Cortex of kidney (tissue), 1 donor: ENCODE measurements at places on chromosomes 11 and 22.

- DNase-seq = no peak
These were observed 16.4 kb downstream of the CDKN1C start for GRCh38 chr11:2869134-2869526.

DNA sequence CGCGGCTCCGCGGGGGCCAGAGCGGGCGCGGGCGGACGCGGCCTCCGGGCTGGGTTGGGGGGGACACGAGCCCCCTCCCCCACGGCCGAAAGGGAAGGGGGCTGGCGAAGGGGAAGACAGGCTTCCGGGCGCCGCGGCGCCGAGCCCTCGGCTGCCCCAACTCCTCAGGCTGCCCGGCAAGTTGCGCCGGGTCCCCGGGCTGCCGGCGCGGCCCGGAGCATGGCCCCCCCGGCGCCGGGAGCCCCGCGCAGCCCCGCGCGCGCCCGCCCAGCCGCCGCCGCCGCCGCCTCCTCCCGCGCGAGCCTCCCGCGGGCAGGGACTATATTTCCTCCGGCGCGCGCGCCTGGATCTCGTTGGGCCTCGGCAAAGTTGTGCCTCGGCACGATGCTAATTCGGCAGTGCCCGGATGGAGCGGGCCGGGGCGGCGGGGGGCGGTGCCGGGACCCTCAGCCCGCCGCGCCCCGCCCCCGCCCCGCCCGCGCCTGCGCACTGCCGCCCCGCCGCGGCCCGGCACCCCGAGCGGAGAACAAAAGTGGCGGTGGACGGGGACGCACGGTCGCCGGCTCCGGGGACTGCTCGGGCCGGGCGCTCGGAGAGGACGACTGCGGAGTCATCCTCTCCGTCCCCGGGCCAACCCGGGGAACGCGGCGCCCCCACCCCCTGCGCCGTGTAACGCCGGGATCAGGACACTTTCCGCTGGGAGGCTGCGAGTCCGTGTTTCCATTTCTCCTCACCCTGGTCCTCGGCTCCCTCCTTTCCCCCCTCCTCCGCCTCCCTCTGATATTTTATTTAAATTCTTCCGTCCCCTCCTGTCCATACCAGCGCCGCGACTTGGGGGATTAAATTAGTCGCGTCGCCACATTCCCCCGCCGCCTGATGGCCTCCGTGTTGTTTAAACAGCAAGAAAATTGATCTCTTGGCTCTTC lies at the start of gene PHF21B:
Gene PHF21B, minus strand, starts transcription at position 400 of the 926 bp plus-strand sequence. CDS start 456 bp downstream, outside the sequence.
- no peak for DNase-seq

DNA sequence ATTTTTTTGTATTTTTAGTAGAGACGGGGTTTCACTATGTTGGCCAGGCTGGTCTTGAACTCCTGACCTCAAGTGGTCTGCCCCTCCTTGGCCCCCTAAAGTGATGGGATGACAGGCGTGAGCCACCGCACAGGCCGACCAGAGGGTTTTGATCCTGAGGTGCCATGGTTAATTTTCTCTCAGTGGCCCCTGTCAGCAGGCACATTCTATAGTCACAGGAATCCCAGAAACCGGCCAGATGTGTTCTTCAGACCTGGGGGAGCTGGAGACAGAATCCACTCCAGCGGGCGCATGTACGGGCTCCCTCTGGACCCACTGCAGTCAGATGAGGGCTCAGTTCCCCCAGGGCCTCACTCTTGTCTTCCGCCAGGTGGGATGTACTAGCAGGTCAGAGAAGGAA lies 17.0 kb downstream of the IGLL1 start:
- no peak for DNase-seq

GRCh38 chr11:118240999-118241763 lies 11.0 kb downstream of the MPZL3 start:
- DNase-seq = no peak

- DNase-seq = no peak
These were observed 16.9 kb downstream of the LDHAL6A start for GRCh38 chr11:18472587-18472986.

- DNase-seq = no peak
These were observed 27.8 kb upstream of the GRAMD4 start for GRCh38 chr22:46592390-46592872.

- DNase-seq = no peak
These were observed 651.3 kb upstream of the KIRREL3 start for GRCh38 chr11:127651888-127652221.

DNA sequence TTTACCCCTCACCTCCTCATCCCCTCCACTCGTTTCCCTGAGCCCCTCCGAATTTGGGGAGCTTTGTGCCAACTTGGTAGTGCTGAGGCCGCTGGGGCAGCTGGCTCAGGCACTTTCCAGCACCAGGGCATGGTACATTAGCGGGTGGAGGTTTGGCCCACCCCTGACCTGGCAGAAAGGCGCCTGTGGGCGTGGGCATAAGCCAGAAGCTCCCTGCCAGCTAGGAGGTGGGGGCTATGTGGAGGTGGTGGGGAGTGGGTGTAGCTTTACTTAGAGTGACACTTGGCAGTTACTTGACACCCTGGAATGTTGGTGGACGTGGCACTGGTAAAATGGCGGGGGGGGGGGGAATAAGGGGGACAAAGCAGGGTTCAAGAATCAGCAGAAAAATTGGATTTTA lies 10.3 kb upstream of the IGF2 start:
- no peak for DNase-seq

- no peak for DNase-seq
These were observed 1.4 kb upstream of the OR52W1 start for GRCh38 chr11:6197466-6198200.

- DNase-seq = no peak
These were observed 66.8 kb downstream of the DEPDC5 start for GRCh38 chr22:31820655-31821054.

GRCh38 chr11:96315476-96315875 lies 27.5 kb downstream of the MAML2 start:
- no peak for DNase-seq

DNA sequence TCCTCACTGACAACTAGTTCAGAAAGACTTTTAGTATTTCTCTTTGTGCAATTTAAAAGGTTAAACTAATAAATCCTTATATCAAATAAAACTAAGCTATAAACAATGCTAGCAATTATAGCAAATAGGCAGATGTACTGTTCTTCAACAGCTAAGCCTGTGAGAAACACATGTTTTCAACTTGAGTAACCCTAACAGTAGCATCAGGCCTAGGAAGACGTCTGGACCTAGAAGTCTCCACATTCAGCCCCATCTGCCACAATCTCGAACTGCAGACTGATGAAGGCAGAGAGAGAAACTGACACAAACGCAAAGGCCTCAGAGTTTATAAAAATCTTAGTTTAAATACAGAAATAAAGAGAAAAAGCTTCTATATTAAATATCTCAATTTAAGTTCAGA lies 2.5 kb downstream of the ST13 start:
- no peak for DNase-seq

GRCh38 chr11:74388678-74389327 lies 9.4 kb downstream of the PGM2L1 start:
- no peak for DNase-seq

- no peak for DNase-seq
These were observed 34.1 kb downstream of the MB start for GRCh38 chr22:35582861-35583670.

GRCh38 chr11:122265981-122266380 lies 150.0 kb upstream of the BLID start:
- no peak for DNase-seq

DNA sequence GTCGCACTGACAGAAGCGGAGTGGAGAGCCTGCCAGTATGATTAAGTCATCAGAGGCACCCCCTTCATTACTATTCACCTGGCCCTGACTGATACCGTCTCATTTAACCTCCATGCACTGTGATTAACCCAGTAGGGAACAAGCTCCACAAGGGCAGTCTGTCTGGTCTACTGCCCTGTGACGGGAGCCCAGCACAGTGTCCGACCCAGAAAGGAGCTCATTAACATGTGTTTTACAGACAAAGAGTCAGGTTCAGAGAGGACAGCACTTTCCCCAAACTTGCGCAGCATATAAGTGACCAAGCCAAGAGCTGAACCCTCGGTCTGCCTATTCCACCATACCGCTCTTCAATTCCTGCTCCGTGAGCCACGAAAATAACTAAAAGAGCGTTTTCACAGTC lies 129.5 kb downstream of the RRAS2 start:
- no peak for DNase-seq

- no peak for DNase-seq
These were observed 3.0 kb downstream of the GAS2L1 start for GRCh38 chr22:29309332-29310064.
